Stimulated activated CD4-positive, alpha-beta T cell treated with anti-CD3 and anti-CD28 coated beads, TNF-alpha, amount 100 ng/mL, for 24 hours (primary cell): ENCODE measurements at places on chromosomes 2 and 18.
A peak's percentile ranks its signal among the peaks of the same experiment; 100 is the strongest.

DNA sequence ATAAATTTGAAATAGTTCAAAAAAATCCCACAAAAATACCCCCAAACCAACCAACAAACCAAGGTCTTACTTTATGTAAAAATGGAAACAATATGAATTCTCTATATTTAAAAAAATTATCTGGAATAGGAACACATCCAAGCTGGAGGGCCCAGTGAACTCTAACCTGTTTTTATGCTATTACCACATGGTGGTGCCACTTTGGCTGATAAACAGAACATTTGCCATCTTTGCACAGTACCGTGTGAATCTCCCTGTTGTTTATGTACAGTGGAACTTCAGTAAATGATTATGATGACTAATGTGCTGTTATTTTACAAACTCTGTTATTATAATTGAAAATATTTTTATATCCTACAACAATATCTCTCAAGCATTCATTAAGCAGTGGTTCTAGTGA, 145.3 kb upstream of the SMAD7 start:
- DNase-seq = no peak

DNA sequence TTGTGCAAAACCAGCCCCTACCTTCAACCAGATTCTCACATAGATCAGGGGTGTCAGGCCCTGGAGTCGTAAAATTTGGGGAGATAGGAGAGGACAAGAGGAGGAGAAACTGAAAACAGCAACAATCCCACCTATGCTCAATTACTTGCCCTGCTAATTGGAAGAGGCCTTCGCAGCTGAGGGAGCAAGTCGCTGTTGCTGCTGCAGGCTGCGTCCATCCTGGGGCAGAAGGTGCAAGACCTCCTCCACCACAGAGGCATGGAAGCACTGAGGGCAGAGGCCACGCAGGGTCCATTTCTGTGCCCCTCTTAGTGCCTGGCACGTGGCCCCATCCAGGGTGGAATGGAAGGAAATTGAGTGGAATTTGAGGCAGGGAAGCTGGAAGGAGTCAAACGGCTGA, 36.5 kb downstream of the CNGA3 start:
- DNase-seq = no peak

- no peak for DNase-seq
These were observed 46.2 kb downstream of the ARHGAP28 start for GRCh38 chr18:6775702-6776101.

DNA sequence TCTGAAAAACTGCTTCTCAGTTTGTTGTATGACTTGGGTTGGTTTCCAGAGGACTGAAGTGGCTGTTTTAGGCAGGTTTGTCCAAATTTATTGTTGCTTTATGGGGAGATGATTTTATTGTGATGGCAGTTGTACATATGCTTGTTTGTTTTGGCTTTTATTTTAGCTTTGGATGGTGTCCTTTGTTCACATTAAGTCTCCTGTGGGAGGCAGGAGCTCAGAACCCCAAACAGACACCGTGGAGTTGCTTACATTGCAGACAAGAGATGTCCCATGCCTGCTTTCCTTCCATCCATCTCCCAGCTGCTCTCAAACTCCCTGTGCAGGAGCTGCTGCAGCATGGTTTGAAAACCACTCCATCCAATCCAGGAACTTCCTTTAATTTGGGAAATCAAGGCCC, 414.7 kb downstream of the LPIN1 start:
- DNase-seq = no peak

GRCh38 chr2:219570194-219570923, 980 bp downstream of the OBSL1 start:
- no peak for DNase-seq

- DNase-seq = peak; percentile 90
These were observed at the start of gene PLCL1 for GRCh38 chr2:197804049-197804757. PLCL1 (plus strand) TSS chr2:197804593.

- DNase-seq = no peak
These were observed 40.7 kb upstream of the RAB27B start for GRCh38 chr18:54787616-54788015.

GRCh38 chr18:10241579-10241978, 212.9 kb upstream of the APCDD1 start:
- DNase-seq = no peak

- DNase-seq = no peak
These were observed 642 bp upstream of the SRSF7 start for GRCh38 chr2:38751596-38752410.

DNA sequence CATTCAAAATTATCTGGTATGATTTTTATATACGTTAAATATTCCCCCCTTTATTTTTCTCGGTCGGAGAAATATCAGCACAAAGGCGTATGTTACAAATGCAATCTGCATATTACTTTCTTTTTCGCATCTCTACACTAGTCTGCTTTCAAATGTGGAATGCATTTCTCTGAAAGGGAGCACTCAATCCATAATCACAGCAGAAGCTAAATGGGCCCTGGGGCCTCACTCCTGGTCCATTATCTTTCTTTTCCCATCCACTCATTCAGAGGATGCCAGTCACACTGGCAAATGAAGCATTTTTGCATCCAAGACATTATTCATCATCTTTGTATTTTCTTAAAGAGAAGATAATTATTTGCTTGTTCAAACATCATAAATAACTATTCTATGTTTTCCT, 295.2 kb upstream of the LRP1B start:
- no peak for DNase-seq

DNA sequence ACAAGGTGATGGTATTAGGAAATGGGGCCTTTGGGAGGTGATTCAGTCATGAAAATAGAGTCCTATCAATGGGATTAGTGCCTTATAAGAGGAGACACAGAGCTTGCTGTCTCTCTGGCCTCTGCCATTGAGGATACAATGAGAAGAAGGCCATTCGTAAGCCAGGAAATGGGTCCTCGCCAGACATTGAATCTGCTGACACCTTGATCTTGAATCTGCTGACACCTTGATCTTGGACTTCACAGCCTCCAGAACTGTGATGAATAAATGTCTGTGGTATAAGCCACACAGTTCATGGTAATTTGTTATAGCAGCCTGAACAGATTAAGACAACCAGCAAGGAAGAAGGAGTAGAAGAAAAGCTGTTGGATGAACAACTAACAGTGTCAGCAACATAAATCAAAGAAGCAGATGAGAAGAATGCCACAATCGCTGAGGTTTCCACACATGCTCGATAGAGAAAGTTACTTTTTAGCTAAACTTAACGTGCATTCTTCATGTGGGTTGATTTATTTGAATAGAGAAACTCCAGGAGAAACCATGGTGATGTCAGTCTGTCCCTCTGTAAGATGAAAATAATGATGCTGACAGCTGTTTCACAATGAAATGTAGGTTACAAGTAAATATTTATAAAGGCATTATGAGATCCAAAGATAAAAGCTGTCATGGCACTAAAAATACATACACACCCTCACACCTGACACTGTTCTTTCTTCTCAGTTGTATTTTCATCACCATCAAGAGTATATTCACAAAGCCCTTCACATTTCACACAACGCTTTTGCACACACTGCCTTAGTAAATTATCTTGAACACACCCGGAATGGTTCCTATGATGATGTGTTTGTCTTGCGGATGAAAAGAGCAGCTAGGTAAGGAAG, 153.7 kb upstream of the NCK2 start:
- no peak for DNase-seq

GRCh38 chr18:36396190-36396589, 98.7 kb downstream of the FHOD3 start:
- no peak for DNase-seq

GRCh38 chr18:56278421-56279003, 359.9 kb downstream of the TXNL1 start:
- no peak for DNase-seq
